ENCODE measurements at places on chromosomes 1 and 21.

DNA sequence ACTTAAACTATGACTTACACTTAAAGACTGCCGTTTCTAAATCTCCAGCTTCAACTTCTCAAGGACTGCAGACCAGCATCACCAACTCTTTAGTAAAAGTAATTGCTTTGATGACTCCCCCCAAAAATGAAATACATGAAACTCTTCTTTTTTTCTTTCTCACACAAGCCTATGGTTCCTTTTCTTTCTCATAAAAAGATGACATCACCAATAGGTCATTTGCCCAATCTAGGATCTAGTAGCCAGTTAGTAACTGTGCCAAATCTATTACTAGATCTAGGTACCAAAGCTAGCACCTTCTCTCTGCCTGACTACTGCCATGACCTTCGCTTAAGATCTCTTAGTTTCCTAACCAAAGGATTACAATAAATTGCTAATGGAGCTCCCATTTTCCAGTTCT lies 1266.0 kb upstream of the ADGRL4 start:
- DNase-seq, result no peak

DNA sequence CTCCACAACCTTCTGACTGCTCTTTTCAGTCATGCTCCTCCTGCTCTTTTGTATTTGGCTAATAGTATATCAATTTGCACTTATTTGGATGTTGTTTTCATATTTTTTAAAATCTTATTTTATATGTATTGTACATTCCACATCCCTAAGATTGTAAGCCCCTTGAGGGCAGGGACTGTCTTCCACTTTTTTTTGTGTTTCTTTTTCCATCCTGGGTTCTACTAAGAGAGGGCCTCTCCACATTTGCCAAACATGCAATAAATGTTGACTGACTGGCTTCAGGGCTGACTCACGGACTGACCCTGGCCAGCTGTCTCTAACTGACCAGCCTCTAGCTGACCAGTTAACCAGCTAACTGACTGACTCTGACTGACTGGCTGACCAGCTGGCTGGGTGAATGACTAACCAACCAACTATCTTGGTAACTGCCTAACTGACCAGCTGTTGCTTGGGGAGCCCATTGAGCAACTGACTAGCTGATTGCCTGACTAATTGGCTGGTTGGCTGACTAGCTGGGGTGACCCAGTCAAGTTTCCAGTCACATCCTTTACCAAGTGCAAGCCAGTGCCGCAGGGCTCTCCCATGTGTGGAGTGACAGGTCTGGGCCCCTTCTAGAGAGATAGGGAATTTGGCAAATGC lies 16.1 kb downstream of the CSF1 start:
- peak; percentile 81 for DNase-seq

DNA sequence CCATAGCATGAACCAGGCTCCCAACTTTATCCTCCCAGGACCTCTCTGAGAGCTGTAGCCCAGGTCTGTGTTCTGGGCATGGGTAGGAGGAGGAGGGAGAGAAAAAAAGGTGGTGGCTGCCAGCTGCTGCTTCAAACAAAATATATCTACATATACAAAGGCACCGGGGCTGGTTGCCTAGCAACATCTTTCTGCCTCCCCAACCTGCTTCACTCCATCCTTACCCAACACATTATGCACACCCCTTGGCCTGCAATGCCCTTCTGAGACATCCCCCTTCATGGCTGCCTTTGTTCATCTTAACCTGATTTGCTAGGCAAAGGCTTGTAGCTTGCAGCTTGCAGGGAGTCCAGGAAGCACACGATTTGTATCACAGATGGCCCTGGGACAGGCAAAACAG lies 27.2 kb upstream of the ATP1A1 start:
- no peak for DNase-seq

DNA sequence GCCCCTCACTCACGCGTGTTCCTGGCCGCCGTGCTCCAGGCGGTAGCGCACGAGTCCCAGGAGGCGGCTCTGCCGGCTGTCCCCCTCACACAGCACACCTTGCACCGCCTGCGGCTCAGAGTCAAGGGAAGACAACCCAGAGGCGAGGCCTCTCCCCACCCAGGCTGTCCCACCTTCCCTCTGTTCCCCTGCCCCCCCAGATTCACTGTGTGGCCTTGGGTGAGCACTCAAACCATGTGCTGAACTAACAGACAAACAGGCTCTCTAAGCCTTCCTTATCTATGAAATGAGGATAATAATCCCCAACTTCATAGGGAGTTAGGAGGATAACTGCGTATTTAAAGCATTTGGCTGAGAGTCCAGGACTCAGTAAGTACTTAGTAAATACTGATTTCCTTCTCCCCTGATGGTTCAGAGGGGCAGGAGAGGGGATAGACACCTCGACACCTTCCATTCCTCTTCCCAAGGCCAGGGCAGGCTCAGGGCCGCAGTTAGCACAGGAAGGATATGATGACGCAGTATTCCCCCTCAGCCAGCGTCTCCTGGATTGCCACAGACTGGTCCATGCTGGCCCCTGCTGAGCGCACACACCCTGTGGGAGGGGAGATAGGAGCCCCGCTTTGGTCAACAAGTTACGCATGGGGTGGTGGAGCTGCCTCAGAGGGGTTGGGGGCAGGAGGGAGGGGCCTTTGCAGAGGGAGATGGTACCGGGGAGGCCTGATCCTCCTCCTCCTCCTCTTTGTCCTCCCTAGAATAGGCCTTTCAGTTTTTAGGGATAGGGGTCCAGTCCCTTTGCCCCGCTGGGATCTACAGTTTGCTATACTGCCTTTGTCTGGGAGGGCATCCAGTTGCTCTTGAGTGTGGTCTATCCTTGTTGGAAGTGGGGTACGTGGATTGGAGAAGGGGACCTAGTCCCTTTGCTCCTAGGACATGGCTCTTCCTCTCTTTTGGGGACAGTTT lies 830 bp downstream of the INPP5B start:
- DNase-seq, result peak; percentile 98

DNA sequence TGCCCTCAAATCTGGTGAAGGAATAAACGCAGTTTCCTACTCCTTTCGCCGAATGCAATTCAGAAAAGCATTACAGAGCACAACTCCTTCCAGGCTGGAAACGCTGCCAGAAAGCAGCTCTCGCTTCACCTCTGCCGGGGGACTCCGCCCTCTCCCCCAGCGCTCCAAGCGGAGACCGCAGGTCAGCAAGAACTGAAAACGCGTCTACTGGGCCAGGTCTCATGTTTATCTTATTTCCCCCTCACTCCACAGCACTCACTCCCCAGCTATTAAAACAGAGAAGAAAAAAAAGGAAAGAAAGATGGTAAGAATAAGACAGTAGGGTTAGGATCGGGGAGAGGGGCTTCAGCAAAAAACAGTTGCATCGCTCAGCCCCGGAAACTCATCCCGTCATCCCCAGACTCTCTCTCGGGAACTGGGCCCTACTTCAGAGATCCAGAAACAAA lies 833 bp upstream of the RCOR3 start:
- peak; percentile 79 for DNase-seq

GRCh38 chr1:37442644-37443043 lies 31.7 kb upstream of the ZC3H12A start:
- no peak for DNase-seq

DNA sequence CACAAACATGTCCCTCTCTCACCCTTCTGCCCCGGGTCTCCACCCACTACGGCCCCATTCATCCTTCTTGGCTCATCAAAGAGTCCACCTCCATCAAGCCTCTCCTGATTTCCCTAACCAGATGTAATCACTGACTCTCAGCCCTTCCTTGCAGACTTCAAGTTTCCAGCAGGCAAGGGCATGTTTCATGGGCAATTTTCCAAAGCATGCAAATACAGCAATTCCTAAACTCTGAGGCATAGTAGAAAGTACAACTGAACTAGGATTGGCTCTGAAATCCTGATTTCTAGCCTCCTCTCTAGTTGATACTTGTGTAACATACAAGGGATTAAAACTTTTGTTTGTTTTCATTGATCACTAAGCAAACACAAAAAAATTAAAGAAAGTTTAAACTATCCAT lies 109.1 kb upstream of the GADD45A start:
- DNase-seq, result peak; percentile 87

DNA sequence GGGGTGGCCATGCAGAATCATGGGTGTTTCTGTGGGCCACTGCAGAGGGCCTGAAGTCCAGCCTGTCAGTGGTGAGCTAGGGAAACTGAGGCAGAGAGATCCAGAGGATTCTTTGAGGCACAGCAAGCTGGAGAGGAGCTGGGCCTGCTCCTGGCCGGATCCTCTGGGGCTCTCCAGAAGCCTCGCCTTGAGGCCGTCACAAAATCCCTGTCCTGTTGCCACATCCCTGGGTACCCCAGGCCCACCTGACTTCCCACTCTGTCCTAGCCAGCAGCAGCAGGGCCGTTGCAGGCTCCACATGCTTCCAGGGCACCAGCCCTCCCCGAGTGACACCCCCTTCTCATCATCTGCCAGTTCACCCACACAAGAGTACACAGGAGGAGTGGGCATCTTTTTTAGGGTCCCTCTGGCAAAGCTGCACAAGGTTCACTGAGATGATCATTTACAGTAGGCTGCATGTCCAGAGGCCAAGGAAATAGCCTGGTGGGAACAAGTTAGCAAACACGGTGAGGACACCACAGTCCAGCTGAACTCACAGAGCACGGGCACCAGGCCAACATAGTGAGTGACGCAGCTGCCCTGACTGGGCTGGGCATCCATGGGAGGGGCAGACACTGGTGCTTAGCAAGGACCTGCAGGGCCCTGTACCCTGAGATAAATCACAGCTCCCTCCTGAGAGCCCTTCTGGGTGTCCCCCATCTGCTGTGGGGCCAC lies 25.1 kb upstream of the TSPEAR start:
- no peak for DNase-seq

GRCh38 chr1:166947398-166948043 lies 27.8 kb downstream of the ILDR2 start:
- peak; percentile 41 for DNase-seq

GRCh38 chr1:24659166-24659904 lies 16.2 kb downstream of the SRRM1 start:
- no peak for DNase-seq

DNA sequence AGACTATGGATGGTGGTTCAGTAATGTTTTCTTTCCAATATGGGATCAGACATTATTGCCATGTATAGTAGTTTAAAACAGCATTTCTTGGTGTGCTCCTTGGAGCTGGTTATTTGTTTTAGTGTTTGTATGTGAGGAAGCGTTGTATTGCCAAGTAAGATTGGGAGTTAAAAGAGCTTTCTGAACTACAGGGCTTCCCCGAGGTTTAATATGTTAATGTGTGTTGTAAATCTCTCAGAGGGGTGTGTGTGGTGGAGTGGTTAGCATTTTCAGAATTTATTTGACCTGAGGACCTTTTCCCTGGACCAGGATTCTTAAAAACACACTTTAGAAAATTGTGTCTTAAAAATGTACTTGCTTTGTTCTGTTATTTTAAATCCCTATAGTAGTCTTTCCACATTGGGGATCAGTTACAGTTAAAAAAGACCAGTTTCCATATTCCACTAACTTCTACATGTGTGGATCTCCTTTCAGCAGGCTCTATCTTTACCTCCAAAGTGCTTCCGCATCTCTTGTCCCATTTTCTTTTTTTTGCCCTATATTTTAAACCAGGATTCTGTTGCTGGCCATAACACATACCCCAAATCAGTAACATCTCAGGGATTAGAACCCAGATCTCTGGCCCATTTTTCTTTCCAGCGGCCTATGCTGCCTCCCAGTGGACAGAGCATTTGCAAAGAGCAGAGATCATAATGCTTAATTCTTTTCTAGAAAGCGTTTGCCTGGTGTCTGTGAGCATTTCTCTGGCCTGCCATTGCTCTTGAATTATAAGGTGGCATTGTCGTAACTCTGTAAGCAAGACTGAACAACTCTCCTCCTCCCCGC lies 58.6 kb downstream of the PBX1 start:
- peak; percentile 43 for DNase-seq

DNA sequence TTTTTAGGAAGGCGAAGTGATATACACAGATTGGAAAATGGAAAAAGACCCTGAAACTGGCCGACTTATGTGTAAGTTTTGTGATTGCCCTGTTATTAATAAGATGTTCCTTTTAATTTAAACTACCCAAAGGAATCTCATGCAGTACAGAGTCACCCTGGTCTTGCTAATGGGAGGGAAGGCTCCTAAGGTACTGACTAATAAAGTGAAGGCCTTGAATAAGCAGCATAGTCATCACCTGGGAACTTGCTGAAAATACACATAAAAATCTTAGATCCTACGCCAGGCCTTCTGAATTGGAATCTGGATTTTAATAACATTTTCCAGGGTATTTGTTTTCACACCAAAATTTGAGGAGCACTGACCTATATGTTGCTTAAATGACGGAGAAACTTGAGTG lies 73.4 kb upstream of the MCOLN3 start:
- DNase-seq, result no peak

GRCh38 chr1:50521703-50522102 lies 98.5 kb upstream of the DMRTA2 start:
- no peak for DNase-seq

DNA sequence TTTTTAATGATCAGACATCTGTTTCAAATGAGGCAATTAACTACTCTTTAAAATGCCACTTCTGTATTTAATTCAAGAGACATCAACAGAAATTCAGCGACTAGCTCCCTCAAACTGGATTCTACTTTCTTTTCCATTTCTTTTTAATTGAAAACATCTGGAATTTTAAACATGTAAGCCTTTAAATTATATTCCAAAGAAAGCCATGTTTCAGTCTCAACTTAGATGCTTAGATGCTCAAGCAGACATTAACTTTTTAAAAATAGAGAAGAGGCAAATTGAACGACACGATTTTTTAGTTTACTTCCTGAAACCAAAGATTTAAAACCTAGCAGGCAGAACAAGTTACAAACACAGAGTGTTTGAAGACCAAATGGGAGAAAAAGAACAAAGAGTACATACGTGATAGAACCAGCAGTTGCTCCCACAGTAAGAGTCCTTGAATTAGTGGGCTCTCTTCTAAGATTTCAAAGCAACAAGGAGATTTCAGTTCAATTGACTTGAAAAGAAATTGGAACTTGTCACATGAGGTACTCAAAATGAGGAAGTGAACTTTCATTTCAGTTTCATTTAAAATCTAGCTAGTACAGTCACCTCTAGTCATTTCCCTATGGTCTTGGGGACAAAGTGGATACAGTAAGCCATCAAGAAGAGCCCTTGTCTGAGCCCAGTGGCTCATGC lies at the start of gene CTSS:
CTSS (minus strand) TSS at position 483 of the 681 bp plus-strand sequence. CDS start 1,015 bp downstream, outside the sequence.
- DNase-seq, result peak; percentile 20

DNA sequence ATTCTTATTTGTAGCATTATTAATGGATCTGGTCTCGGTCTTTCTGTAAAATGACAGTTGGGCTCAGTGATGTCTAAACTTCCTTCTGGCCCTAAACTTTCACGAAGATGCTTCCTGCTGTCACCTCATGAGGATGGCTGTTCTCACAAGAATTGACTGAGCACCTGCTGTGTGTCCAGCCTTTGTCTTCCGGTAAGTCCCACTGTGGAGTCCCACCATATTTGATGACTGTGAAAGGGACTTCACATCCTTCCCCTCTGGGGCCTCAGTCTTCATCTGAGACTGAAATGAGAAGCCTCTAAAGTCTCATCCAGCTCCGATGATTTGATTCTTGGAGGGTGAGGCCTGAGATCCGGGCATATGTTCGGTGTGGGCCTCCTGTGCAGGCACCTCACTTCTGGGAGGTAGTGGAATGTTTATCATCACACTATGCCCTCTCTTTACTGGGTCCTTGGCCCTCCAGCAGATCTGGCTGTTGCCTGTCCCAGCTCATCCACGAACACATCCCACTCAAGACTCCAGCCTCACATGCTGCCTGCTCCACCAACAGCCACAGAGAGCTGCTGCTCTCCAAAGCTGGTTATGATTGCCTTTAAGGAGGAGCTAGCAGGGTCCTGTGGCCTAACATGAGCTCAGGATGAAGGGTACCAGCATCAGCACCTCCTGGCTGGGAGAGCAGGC lies 95.8 kb downstream of the KCNN3 start:
- no peak for DNase-seq

- DNase-seq, result peak; percentile 43
These were observed 137.4 kb downstream of the C1orf21 start for GRCh38 chr1:184524248-184524647.

- no peak for DNase-seq
These were observed 8.0 kb downstream of the TENT5B start for GRCh38 chr1:27004471-27005165.

GRCh38 chr1:202049129-202049528 lies 38.7 kb downstream of the ELF3 start:
- peak; percentile 50 for DNase-seq
